ENCODE measurements at places on chromosomes 6 and 20.

DNA sequence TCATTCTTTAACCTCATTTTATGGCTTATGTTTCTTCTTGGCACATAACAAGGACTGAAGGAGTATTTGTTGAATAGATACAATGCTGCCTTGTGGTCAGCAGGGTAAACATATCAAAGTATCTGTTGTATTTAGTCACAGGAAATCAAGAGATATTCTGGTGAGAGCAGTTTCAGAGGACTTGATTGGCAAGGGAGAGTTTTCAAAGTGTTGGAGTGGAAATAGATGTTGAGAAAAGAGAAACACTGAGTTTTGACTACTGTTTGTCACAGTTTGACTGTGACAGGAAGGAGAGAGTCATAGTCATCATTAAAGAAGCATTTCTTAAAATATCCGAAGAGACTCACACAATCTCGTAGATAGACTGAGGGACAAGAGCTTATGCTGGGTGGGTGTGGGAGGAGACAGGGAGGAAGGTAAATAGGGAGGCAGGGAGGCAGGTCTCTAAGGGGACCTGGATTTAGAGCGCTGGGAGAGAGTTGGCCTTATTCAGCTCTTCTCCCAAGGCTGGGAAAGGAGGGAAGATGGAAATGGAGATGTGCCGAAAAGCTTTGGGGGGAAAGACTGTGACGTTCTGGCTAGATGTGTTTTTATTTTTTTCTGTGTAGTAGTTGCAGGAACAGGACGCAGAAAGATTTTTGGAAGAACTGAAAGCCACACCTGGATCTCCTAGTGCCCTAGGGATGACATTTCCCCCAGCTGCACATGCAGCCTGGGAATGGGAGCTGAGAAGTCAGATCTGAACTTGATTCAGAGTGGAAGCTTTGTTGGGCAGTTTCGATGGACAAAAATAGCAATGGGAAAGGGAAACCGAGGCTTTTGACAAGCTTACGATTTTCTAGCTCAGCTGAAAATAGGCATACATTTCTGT is 65.0 kb upstream of the IFNGR1 start:
- no peaks in the 10 kb centered on the region for H3K27me3 ChIP-seq
- no peak overlapping the region for H3K27ac ChIP-seq
- H3K36me3 ChIP-seq = no peaks in the 10 kb centered on the region

GRCh38 chr6:98033617-98034016 is 750.6 kb upstream of the MMS22L start:
- H3K4me3 ChIP-seq = no peak overlapping the region
- no peaks in the 10 kb centered on the region for H3K27me3 ChIP-seq
- H3K4me1 ChIP-seq = no peaks in the 10 kb centered on the region
- no peaks in the 10 kb centered on the region for H3K36me3 ChIP-seq
- DNase-seq = no peak

- no peak overlapping the region for H3K27ac ChIP-seq
- no peaks in the 10 kb centered on the region for H3K27me3 ChIP-seq
- H3K4me1 ChIP-seq = no peaks in the 10 kb centered on the region
- no peak for DNase-seq
- no peak overlapping the region for H3K4me3 ChIP-seq
Measured at GRCh38 chr6:144921206-144921975, 636.3 kb downstream of the UTRN start.

GRCh38 chr6:73580247-73581149 is 59.7 kb upstream of the EEF1A1 start:
- no peaks in the 10 kb centered on the region for H3K27me3 ChIP-seq
- peaks cover 12% of the 10 kb centered on the region for H3K4me1 ChIP-seq
- H3K27ac ChIP-seq = peak overlapping the region; percentile 100
- peak overlapping the region; percentile 78 for H3K4me3 ChIP-seq
- peak; percentile 99 for DNase-seq

DNA sequence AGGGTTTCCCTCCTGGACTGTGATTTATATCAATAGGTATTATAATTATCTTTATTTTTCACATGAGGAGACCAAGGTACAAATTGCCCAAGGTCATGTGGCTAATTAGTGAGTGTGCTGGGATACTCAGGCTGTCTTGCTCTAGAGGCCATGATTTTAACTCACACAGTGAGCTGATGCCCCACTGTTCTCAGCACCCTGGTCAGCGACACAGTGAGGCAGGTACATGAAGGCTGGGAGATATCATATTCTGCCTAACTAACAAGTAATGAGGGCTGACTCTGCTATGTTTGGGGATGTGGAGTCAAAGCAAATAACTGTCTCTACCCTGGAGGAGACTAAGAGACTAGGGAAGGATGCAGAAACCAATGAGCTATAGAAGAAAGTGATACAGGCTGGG is 501.1 kb downstream of the PTPRT start:
- no peaks in the 10 kb centered on the region for H3K4me1 ChIP-seq
- H3K36me3 ChIP-seq = no peaks in the 10 kb centered on the region
- no peaks in the 10 kb centered on the region for H3K27me3 ChIP-seq
- H3K27ac ChIP-seq = no peak overlapping the region
- DNase-seq = peak; percentile 87

DNA sequence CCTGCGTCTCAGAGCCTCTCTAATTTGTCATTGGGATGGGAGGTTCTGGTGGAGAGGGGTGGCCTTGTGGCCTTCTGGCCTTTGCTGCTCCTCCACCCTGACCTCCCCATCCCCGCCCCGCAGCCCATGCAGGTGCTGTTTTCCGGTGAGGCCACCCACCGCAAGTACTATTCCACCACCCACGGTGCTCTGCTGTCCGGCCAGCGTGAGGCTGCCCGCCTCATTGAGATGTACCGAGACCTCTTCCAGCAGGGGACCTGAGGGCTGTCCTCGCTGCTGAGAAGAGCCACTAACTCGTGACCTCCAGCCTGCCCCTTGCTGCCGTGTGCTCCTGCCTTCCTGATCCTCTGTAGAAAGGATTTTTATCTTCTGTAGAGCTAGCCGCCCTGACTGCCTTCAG is 171.8 kb upstream of the RNF24 start:
- peak overlapping the region; percentile 17 for H3K27ac ChIP-seq
- no peaks in the 10 kb centered on the region for H3K4me1 ChIP-seq
- no peaks in the 10 kb centered on the region for H3K27me3 ChIP-seq
- H3K36me3 ChIP-seq = peaks cover 18% of the 10 kb centered on the region

DNA sequence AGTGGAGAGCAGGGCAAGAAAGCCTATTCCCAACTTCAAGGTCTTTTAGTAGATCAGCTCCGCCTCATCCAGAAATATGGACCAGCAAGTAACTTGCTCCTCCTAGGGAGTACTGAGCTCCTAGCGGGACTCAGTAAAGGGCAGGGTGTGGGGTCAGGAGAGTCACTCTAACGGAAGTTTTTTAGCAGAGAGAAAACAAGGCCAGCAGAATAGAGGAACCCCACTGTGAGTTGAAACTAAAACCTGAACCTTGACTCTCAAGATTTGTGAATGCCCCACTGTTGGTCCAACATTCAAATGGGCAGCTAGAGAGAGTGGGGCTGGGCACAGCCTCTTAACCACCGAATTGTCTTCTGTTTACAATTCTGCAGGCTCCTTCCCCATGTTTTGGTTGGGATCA is 244.8 kb downstream of the FARS2 start:
- no peaks in the 10 kb centered on the region for H3K4me1 ChIP-seq
- no peak overlapping the region for H3K4me3 ChIP-seq
- DNase-seq = no peak
- H3K27ac ChIP-seq = no peak overlapping the region
- no peaks in the 10 kb centered on the region for H3K27me3 ChIP-seq

- no peaks in the 10 kb centered on the region for H3K4me1 ChIP-seq
- DNase-seq = no peak
- H3K36me3 ChIP-seq = no peaks in the 10 kb centered on the region
- H3K27me3 ChIP-seq = peaks cover 52% of the 10 kb centered on the region
- H3K27ac ChIP-seq = no peak overlapping the region
Measured at GRCh38 chr6:101522254-101522653, 128.7 kb downstream of the GRIK2 start.

GRCh38 chr20:49792006-49792405 is 20.6 kb upstream of the SLC9A8 start:
- no peaks in the 10 kb centered on the region for H3K27me3 ChIP-seq
- no peaks in the 10 kb centered on the region for H3K4me1 ChIP-seq
- no peaks in the 10 kb centered on the region for H3K36me3 ChIP-seq
- DNase-seq = no peak

GRCh38 chr20:61630391-61630650 is 378.3 kb downstream of the CDH4 start:
- no peak for DNase-seq
- no peak overlapping the region for H3K4me3 ChIP-seq
- H3K27me3 ChIP-seq = no peaks in the 10 kb centered on the region
- no peak overlapping the region for H3K27ac ChIP-seq
- H3K4me1 ChIP-seq = no peaks in the 10 kb centered on the region
- H3K36me3 ChIP-seq = no peaks in the 10 kb centered on the region

- no peak overlapping the region for H3K27ac ChIP-seq
- H3K27me3 ChIP-seq = no peaks in the 10 kb centered on the region
- no peak overlapping the region for H3K4me3 ChIP-seq
- no peak for DNase-seq
- H3K36me3 ChIP-seq = peaks cover 24% of the 10 kb centered on the region
Measured at GRCh38 chr20:45322952-45323383, 14.9 kb upstream of the MATN4 start.

DNA sequence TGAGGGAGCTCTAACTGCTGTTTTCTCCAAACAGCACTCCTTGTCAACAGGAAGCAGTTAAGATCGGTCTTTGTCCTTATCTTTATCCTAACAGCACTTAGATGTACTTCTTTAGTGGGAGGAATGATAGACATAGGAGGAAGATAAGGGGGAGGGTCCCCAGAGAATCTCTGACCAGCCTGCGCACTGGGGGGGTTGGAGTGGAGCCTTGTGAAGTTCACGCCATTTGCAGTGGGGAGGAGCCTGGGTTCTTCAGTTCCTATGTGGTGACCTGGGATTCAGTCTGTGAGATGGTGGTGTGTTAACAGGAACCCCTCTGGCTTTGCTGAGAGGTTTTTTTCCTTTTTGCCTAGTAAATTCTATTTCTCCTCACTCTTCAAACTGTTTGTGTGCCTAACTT is 18.1 kb upstream of the ASCC3 start:
- no peaks in the 10 kb centered on the region for H3K36me3 ChIP-seq
- no peak for DNase-seq
- H3K4me1 ChIP-seq = no peaks in the 10 kb centered on the region
- no peak overlapping the region for H3K27ac ChIP-seq
- no peaks in the 10 kb centered on the region for H3K27me3 ChIP-seq

DNA sequence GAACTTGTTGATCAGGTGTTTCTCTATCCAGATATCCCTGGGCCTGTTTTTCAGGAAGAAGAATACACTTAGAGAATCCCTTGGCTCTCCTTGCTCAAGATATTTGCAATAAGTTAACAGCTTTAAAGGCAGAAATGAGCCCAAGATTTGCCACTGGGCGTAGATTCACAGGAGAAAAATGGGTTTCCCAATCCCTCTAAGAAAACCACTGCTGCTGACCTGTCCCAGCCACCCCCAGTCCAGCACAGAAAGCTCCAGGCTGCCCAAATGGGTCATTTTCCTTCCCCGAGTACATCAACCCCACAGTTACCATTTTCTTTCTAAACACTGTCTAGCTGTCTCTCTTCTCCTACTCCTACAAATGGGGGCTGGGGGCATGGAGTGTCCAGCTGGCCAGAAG is 67.3 kb downstream of the ANKRD60 start:
- no peak for DNase-seq
- no peaks in the 10 kb centered on the region for H3K27me3 ChIP-seq
- no peaks in the 10 kb centered on the region for H3K36me3 ChIP-seq
- H3K27ac ChIP-seq = no peak overlapping the region

- DNase-seq = no peak
- H3K4me1 ChIP-seq = no peaks in the 10 kb centered on the region
- no peak overlapping the region for H3K27ac ChIP-seq
- H3K4me3 ChIP-seq = no peak overlapping the region
Measured at GRCh38 chr20:43895235-43895634, 19.4 kb upstream of the TOX2 start.

DNA sequence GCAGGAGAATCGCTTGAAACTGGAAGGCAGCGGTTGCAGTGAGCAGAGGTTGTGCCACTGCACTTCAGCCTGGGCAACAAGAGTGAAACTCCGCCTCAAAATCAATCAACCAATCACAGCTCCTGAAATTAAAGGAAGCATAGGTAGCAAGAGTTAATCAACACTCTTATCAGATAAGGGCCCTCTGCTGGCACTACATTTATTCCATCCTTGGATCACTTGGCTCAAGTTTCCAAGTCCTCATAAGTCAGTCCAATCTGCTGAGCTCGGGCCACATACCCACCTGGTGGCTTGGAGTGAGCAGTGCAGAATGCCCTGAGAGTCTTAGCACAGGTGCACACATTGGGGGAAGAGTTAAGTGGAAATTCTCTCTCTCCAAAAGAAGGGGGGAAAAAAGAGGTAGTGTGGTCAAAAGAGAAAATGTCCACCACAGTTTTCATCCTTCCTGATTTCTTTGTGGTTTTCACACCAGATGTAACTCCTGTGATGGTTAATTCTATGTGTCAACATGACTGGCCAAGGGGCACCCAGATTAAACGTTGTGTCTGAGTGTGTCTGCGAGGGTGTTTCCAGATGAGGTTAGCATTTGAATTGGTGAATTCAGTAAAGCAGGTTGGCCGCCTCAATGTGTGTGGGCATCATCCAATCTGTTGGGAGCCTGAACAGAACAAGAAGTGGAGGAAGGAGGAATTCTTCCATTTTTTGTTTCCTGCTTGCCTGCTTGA is 14.2 kb upstream of the FAM8A1 start:
- no peak overlapping the region for H3K27ac ChIP-seq
- no peaks in the 10 kb centered on the region for H3K27me3 ChIP-seq
- no peaks in the 10 kb centered on the region for H3K4me1 ChIP-seq
- peak; percentile 74 for DNase-seq

- no peak for DNase-seq
- H3K27ac ChIP-seq = no peak overlapping the region
- H3K27me3 ChIP-seq = no peaks in the 10 kb centered on the region
- no peaks in the 10 kb centered on the region for H3K4me1 ChIP-seq
- H3K4me3 ChIP-seq = no peak overlapping the region
Measured at GRCh38 chr20:3633913-3634478, 29.2 kb downstream of the GFRA4 start.

DNA sequence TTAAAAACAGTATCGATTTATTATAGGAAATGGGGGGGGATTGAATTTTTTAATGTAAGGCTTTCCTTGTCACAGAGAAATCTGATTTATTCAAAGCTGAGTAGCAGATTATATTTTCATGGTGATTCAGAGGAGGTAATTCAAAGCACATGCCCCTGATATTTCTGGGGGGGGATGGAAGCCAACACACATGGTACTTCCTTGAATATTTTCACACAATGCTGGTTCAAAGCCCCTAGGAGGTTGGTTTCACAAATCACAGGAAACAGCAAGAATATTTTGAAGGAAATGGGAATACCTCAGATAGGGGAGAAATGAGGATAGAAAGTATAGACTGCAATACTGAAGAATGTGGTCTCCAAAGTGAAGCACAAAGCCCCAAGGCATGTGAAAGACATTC is 98.8 kb downstream of the RTN4IP1 start:
- no peak overlapping the region for H3K4me3 ChIP-seq
- no peaks in the 10 kb centered on the region for H3K4me1 ChIP-seq
- no peaks in the 10 kb centered on the region for H3K27me3 ChIP-seq
- DNase-seq = no peak
- H3K27ac ChIP-seq = no peak overlapping the region
